ENCODE measurements at places on chromosomes 12 and 14.

- DNase-seq, result no peak
Measured at GRCh38 chr12:62214846-62215245, 45.4 kb upstream of the USP15 start.

GRCh38 chr14:57153286-57153685 lies 115.4 kb downstream of the EXOC5 start:
- DNase-seq, result no peak

DNA sequence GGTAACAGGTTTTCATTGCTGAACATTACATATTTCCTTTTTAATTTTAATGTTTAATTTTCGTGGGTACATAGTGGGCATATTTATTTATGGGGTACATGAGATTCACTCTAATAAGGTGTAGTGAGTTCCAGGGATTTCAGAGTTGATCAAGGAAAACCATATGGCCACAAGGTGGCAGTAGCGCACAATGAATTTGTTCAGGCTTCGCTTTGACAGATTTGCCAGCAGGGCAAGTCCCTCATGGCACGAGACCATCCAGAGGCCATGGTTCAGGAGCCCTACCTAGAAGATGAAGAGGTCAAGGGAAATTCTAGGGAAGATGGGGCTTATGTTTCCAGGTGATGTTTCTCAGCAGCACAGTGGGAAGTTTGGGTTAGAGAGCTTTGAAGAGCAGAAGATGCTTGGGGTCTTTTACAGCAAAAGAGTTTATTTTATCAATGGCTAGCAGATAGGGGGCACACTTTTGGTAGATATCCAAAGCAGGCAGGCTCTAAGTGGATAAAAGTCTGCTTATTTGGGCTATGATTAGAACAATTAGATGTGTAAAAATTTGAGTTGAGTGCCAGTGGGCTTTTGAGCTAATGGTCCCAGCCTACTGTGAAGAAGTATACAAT lies 1004.4 kb downstream of the AACS start:
- DNase-seq, result no peak

- DNase-seq, result no peak
Measured at GRCh38 chr12:16984484-16984883, 378.5 kb upstream of the LMO3 start.

Measured in activated CD4-positive, alpha-beta T cell treated with anti-CD3 and anti-CD28 coated beads, Interleukin-2, amount 50 U/mL, for 24 hours (primary cell).